ENCODE measurements at places on chromosomes 6 and 20. TPM values are rescaled to one million over a fixed set of nuclear protein-coding genes. Genes with fewer than 3 reads are reported as not detected.

Gene HLA-DPA1
- 0.89 TPM for total RNA-seq

DNA sequence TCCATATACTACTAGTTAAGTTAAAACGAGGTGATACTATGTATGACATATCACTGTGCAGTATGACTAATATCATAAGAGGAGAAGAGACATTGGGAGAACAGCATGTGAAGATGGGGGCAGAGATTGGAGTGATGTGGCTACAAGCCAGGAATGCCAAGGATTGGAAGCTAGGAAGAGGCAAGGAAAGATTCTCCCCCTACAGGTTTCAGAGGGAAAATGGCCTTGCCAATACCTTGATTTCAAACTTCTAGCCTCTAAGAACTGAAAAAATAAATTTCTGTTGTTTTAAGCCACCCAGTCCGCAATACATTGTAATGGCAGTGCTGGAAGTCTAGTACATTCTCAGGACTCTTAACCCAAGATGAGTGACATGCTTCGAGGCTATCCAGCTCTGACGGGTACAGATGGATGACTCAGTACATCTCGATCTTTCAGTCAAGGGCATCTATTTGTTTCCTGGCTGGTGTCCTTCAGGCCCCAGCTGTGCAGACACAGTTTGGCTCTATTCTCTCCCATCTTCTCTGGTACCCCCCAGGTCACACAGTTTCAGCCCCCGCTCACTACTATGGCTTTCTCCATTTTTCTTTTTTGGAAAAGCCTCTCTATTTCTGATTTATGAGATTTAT lies 55.5 kb upstream of the THEMIS start:
- DNase-seq, result peak; percentile 23

Gene HDGFL1
- total RNA-seq, result not detected

GRCh38 chr20:6954219-6954618 lies 186.7 kb downstream of the BMP2 start:
- no peak for DNase-seq

- DNase-seq, result no peak
Observed at GRCh38 chr20:688809-689212, 13.2 kb upstream of the SCRT2 start.

GRCh38 chr6:5896476-5897200 lies 110.1 kb downstream of the NRN1 start:
- no peak for DNase-seq

GRCh38 chr20:21982559-21982958 lies 277.1 kb downstream of the PAX1 start:
- DNase-seq, result no peak

Gene EPHA7
- total RNA-seq, result not detected

- DNase-seq, result peak; percentile 33
Observed at GRCh38 chr6:139161169-139161568, 26.3 kb downstream of the HECA start.

GRCh38 chr20:25214426-25214790 lies 18.9 kb downstream of the ENTPD6 start:
- no peak for DNase-seq

- DNase-seq, result no peak
Observed at GRCh38 chr6:125759959-125760457, 10.6 kb downstream of the HEY2 start.

- DNase-seq, result no peak
Observed at GRCh38 chr20:31945785-31946184, 6.1 kb downstream of the PDRG1 start.

Gene FAXC
- total RNA-seq, result 4.7 TPM

Gene TFEB
- 4.8 TPM for total RNA-seq

DNA sequence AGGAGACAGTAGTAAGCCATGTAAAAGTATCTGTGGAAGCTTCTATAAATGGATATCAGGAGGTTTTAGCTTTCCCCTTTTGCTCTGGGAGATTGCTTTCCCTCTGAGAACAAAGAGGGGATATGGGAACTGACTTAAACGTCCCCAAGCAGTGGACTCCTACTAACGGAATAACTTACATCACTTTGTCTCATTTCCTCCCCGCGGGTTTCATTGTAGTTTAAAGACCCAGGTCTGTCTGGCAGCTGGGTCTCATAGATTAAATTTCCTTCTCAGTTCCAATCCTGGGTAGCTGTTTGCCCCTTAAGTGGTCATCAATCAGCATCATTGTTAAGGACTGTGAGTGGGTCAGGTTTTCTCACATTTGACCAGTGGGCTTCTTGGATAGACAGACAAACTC lies 68.7 kb downstream of the PLAGL1 start:
- DNase-seq, result no peak

Gene ATP9A
- 16.8 TPM for total RNA-seq

DNA sequence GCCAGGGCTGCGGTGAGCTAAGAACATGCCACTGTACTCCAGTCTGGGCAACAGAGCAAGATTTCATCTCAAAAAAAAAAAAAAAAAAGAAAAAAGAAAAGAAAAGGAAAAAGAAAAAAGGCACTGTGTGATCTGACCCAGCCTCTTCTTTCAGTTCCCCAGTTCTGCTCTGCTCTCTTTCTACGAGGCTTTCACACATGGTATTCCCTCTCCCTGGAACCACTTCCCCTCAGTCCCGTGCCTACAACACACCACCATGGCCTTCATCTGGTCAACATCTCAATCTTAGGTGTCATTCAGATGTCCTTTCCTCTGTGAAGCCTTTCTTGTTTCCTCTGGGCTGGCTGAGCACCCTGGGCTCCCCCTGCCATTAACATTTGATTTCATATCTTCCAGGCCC lies 2.3 kb upstream of the DSN1 start:
- DNase-seq, result no peak

GRCh38 chr6:5782783-5783547 lies 223.8 kb downstream of the NRN1 start:
- no peak for DNase-seq

- DNase-seq, result no peak
Observed at GRCh38 chr6:169775321-169775720, 23.9 kb downstream of the ERMARD start.

- no peak for DNase-seq
Observed at GRCh38 chr6:166951670-166952060, 4.7 kb downstream of the RNASET2 start.
